ENCODE measurements at places on chromosomes 1 and 21. TPM values are rescaled to one million over a fixed set of nuclear protein-coding genes. Genes with fewer than 3 reads are reported as not detected.

BMP8A gene
- total RNA-seq, result 2.9 TPM

SPRR1A gene
- total RNA-seq, result 109 TPM

ARTN gene
- 17.4 TPM for total RNA-seq

MYOC gene
- total RNA-seq, result 19.4 TPM

EXO1 gene
- 10.6 TPM for total RNA-seq

C1orf115 gene
- 11.0 TPM for total RNA-seq

PRKAA2 gene
- total RNA-seq, result 3.7 TPM

EFNA3 gene
- total RNA-seq, result 22.3 TPM

MYCL gene
- total RNA-seq, result 17.2 TPM

CACNA1S gene
- total RNA-seq, result not detected

TMEM51 gene
- total RNA-seq, result 31.4 TPM

HPDL gene
- 2.2 TPM for total RNA-seq

CDK18 gene
- total RNA-seq, result 27.0 TPM

NSL1 gene
- 92.3 TPM for total RNA-seq

COL8A2 gene
- 6.4 TPM for total RNA-seq

IVL gene
- 169 TPM for total RNA-seq

PADI2 gene
- 0.98 TPM for total RNA-seq

CFH gene
- total RNA-seq, result 36.8 TPM

ESRRG gene
- 0.98 TPM for total RNA-seq

ANKRD34A gene
- 1.7 TPM for total RNA-seq

GABRD gene
- not detected for total RNA-seq

MROH9 gene
- not detected for total RNA-seq

AGT gene
- total RNA-seq, result 9.6 TPM

OPRD1 gene
- 2.2 TPM for total RNA-seq

MDM4 gene
- total RNA-seq, result 90.1 TPM

FOXD2 gene
- 0.98 TPM for total RNA-seq

RGS1 gene
- total RNA-seq, result 145 TPM

GOLPH3L gene
- total RNA-seq, result 21.9 TPM

RHD gene
- not detected for total RNA-seq

CLCNKB gene
- total RNA-seq, result not detected

TAF5L gene
- 12.5 TPM for total RNA-seq

DYRK1A gene
- total RNA-seq, result 78.1 TPM

UBL4B gene
- not detected for total RNA-seq

CSF3R gene
- 8.8 TPM for total RNA-seq

DNAJC28 gene
- total RNA-seq, result 1.5 TPM

SERPINC1 gene
- total RNA-seq, result not detected

IGSF8 gene
- total RNA-seq, result 21.6 TPM

IL6R gene
- total RNA-seq, result 50.8 TPM

MYBPHL gene
- not detected for total RNA-seq

VSIG8 gene
- not detected for total RNA-seq

AGMAT gene
- total RNA-seq, result 1.5 TPM

MCOLN2 gene
- total RNA-seq, result 1.7 TPM

FCRL1 gene
- total RNA-seq, result 0.49 TPM

All from vagina (tissue), 2 donors.